Stimulated activated CD8-positive, alpha-beta memory T cell treated with anti-CD3 and anti-CD28 coated beads, Interleukin-15, amount 100 ng/mL, for 4 hours (primary cell): ENCODE measurements at places on chromosomes 5 and 9.

DNA sequence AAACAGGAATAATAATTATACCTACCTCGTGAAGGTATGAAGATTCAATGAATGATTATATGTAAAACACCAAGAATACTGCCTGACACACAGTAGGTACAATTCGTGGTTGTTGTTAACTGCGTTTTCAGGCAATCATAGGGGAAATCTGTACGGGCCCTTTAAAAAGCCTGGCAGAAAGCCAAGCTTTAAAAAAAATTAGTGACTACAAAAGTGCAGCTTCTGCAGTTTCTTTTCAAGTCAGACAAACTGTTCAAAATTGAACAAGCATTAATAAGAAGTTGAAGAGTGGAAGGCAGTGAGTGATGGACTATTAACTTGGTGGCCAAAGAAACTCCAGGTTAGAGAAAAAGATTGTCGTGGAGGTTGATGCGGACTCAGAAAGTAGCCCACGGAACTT lies 85.9 kb upstream of the TRIO start:
- no peak for DNase-seq

DNA sequence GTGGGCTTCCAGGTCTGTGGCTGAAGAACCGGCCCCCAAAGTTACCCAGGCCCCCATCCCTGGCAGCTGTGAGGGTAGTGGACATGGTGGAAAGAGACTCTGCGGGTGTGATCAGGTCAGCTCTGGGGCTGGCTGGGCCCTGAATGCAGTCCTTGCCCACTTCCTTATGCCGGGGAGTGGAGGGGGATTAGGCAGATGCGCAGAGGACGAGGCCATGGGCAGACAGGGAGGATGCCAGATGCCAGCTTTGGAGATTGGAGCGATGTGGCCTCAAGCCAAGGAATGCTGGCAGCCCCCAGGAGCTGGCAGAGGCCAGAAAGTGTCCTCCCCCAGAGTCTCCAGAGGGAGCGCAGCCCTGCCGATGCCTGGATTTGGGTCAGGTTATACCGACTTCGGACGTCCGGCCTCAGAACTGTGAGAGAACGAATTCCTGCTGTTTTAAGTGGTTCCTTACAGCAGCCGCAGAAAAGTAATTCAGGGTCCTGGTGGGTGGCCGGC lies 69.8 kb downstream of the ADAMTS2 start:
- DNase-seq, result no peak

GRCh38 chr5:88518131-88519016 lies 249.7 kb upstream of the TMEM161B start:
- DNase-seq, result no peak

DNA sequence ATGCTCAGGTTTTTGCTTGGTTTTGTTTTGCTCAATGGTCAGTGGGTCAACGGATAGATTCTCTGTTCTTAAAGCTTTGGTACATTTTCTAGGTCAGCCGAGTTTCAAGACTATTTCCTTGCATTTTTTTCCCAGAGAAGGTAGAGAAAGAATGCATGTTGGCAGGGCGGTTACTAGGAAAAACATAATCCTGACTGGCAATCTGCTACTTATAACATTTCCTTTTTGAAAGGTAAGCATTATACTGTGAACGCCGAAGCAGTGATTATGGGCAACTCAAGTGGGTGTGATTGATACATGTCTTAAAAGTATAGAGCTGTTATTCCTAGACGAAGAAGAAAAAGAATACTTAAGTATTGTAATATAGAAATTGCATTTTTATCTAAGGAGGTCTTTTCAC lies 273.2 kb downstream of the MAST4 start:
- DNase-seq, result no peak

GRCh38 chr9:101398930-101399642 lies 435 bp downstream of the ZNF189 start:
- no peak for DNase-seq

DNA sequence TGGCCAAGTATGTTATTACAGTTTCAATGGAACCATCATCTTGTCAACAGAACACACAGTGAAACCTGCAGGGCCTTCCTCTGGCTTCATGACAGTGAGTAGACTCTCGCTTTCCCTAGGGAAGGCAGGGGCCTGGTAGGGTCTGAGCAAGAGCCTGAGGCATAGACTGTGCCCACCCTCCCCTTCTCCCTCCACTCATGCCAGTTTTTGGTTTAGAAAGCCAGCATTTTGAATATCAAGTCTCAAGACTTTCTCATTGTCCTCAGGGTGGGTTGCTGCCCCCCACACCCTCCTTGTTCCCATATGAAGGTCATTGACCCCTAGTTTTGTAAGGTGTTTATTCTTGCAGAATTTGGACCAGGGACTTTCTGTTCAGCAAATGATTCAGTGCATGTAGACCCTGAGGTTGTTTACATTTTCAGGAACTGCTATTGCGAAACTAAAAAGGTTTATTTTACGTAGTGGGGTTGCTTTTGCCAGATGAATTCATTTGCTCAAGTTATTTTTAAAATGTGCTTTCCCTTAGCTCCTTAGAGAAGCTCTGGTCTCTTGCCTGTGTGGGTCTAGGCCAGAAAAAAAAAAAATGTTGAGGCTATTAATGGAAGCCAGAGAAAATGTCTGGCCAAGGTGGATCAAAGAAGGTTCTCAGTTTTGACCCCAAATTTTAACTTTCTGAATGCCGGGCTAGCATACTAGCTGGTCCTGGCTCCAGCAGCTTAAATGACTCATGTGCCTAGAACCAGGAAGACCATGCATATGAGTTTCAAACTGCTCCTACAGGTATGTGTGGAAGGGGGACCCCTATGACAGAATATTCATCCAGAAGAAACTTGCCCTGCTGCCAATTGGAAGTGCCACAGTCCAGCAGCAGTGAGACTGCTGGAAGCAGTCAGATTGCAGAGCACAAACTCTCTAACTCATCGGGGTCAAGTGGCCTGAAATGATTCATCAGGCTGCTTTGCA lies 10.1 kb upstream of the MOB3B start:
- DNase-seq, result no peak

- DNase-seq, result no peak
Observed at GRCh38 chr5:147893820-147894219, 12.5 kb downstream of the C5orf46 start.

GRCh38 chr5:130136300-130136699 lies 232.0 kb downstream of the CHSY3 start:
- no peak for DNase-seq

DNA sequence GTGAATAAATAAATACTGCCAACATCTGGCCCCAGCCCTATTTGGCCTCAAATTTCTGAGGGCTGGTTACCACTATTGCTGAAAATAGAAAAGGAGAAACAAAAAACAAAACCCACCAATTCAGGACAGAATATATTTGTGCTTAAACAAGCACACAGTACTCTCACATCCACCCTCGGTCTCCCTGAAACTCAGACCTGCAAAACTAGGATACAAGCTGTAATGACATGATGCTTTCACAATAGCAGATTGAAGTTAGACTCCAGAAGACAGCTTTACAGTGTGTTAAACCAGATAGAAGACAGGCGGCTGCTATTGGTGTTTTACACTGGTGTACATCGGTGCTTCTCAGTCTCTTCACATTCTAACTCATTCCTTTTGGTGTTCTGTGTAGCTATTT lies 214.9 kb upstream of the DMRT1 start:
- no peak for DNase-seq

DNA sequence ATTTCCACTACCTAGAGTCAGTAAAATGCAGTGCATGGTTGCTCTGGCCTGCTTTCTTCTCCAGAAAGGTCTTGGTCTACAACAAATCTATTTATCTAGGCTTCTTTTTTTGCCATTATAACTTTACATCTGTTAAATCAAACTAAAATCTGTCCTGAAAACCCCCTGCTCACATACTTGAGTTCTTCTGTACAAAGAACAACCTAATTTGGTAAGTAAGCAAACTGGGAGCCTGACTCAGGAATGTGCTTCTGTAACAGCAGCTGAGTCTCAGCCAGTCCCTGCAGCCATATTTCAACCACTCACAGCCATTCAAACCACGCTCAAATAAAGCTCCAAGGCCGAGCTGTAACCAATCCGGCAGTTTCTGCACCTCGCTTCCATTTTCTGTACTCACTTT lies 95.8 kb downstream of the PLPP1 start:
- no peak for DNase-seq

DNA sequence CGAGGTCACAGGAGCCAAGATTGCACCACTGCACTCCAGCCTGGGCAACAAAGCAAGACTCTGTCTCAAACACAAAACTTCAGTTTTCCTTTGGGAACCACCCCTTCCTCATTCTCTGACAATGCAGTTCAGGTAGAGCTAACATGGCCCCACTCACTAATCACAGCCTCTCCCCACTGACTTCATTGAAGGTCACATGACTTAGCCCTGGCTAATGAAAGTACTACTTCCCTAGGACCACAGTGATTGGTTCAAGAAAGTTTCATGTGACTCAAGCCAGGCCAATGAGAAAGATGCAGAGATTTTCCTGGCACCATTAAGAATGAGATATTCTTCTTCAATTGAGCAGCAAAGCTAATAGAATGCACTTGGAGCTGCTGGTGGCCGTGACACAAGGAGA lies 67.2 kb upstream of the GPBP1 start:
- no peak for DNase-seq

- no peak for DNase-seq
Observed at GRCh38 chr5:124941051-124942049, 194.9 kb upstream of the ZNF608 start.

DNA sequence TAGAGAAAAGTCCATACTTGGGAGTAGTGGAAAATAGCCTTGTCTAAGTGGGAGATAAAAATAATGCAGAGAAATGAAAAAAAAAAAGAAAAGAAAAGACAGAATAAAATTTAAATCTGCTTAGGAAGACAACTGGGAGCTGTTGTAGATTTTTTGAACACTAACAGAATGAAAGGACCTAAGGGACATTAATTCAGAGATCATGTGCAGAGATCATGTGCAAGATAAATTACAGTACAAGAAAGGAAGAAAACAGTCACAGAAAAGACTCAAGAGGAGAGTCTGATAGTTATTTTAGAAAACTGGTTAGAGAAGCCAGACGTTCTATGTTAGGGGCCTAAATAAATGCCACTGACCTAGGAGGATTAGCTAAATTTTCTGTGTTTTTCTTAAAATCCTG lies 1226.8 kb upstream of the NUDT12 start:
- no peak for DNase-seq

DNA sequence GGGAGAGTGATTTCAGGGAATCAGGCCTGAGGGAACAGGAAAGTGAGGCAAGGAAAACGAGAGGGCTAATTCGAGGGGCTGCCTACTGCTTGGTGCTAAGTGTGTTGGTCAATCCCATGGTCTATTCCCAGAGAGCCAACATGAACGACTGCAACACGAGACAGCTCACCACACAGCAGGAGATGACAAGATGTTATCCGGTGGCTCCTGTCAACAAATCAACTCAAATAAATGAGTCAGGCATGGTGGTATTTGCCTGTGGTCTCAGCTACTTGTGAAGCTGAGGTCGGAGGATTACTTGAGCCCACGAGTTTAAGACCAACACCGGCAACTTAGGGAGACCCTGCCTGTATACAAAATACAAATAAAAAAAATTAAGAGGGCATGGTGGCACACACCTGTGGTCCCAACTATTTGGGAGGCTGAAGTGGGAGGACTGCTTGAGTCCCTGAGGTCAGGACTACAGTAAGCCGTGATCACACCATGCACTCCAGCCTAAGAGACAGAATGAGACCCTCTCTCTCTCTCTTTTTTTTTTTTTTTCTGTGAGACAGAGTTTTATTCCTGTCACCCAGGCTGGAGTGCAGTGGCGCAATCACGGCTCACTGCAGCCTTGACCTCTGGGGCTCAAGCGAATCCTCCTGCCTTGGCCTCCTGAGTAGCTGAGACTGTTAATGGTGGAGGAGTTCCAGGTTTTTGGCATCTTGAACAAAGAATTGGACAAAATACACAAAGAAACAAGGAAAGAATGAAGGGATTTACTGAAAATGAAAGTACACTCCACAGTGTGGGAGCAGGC lies 9.0 kb upstream of the FAF2 start:
- DNase-seq, result no peak

GRCh38 chr9:96137671-96138429 lies 164.1 kb downstream of the HSD17B3 start:
- no peak for DNase-seq

- no peak for DNase-seq
Observed at GRCh38 chr5:126096442-126097006, 326.7 kb upstream of the GRAMD2B start.

GRCh38 chr5:66186108-66186507 lies 42.0 kb downstream of the SREK1 start:
- DNase-seq, result no peak
